ENCODE measurements at places on chromosomes 16 and 17.

- no peak for DNase-seq
Measured at GRCh38 chr17:4587803-4588202, 3.5 kb downstream of the SMTNL2 start.

GRCh38 chr16:47065766-47066688, 77.7 kb downstream of the NETO2 start:
- DNase-seq: no peak

- DNase-seq: no peak
Measured at GRCh38 chr17:16925461-16926060, 46.4 kb downstream of the TNFRSF13B start.

DNA sequence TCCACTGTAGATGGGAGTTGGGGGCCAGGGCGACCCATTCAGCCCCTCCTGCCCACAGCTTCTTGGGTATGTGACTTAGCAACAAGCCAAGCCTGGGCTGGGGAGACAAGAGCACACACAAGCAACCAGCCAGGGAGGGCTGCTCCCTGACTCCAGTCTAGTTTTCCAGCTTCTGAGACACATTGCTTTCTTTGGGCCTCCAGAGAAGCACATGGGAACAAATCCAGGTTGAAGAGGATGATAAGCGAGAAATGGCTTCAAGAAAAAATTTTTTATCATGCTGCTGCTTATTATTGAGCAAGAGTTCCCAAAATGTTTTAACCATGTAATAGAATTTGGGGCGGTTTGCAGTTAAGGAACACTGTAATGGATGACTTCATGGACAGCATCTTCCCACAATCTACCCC, 173.7 kb downstream of the SOX9 start:
- no peak for DNase-seq

GRCh38 chr16:85350973-85351372, 238.7 kb upstream of the CIBAR2 start:
- DNase-seq: no peak

- no peak for DNase-seq
Measured at GRCh38 chr16:27394516-27394915, 7.5 kb upstream of the IL21R start.

DNA sequence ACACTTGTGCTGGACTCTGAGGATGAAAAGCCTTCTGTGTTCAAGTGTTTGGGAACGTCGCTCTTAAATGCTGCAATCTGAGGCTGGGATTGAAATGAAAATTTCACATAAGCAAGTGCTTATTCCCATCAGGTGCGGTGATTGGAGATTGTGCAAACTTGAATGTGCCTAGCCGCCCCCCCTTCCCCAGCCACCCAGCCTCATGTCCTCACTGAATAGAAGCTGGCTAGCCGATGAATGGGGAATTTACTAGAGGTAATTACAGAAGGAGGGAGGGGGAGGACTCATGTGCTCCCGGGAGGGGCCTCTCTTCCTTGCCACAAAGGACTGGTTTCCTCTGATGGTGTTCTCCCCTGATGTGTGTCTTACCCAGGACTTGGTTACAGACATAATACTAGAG, 544.8 kb upstream of the EEF2KMT start:
- DNase-seq: no peak

- peak; percentile 37 for DNase-seq
Measured at GRCh38 chr16:53131363-53132071, 76.7 kb downstream of the CHD9 start.

GRCh38 chr16:10738231-10739077, 5.2 kb upstream of the NUBP1 start:
- DNase-seq: peak; percentile 36

GRCh38 chr16:88867581-88868246, 1.3 kb upstream of the PABPN1L start:
- no peak for DNase-seq

- no peak for DNase-seq
Measured at GRCh38 chr17:27576477-27577083, 54.4 kb upstream of the LGALS9 start.

- DNase-seq: no peak
Measured at GRCh38 chr17:57970710-57971109, 15.5 kb upstream of the CUEDC1 start.

DNA sequence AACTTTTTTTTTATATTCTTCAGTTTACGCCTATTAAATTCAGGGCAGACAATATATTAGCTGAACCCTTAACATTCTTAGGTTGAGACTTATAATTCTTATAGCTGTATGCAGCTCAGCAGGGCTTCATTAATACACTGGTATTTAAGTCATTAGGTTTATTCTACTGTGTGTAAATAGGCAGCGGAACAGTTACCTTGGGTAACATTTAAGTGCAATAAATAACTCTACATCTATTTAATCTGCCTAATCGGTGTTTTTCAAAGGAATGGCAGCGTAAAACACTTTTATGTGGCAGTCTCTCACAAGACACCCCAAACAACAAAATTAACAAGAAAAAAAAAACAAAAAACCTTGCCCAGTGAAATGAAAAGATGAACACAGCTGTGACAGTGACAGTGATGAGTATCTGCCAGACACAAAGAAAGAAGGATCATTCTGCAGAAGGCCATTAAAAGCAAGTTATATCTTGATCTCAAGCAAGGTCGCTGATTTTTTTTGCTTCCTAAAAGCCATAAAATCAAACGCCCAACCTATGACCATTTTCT, 32.6 kb downstream of the KCNJ2 start:
- no peak for DNase-seq

- no peak for DNase-seq
Measured at GRCh38 chr16:54585998-54586340, 299.4 kb upstream of the IRX3 start.

- no peak for DNase-seq
Measured at GRCh38 chr17:63151941-63152523, 186.0 kb downstream of the TANC2 start.

GRCh38 chr17:80372922-80373570, 41.9 kb upstream of the ENDOV start:
- DNase-seq: no peak

- no peak for DNase-seq
Measured at GRCh38 chr16:68287276-68288251, 23.2 kb downstream of the SLC7A6OS start.

GRCh38 chr16:22320572-22321339, 23.5 kb downstream of the POLR3E start:
- no peak for DNase-seq

DNA sequence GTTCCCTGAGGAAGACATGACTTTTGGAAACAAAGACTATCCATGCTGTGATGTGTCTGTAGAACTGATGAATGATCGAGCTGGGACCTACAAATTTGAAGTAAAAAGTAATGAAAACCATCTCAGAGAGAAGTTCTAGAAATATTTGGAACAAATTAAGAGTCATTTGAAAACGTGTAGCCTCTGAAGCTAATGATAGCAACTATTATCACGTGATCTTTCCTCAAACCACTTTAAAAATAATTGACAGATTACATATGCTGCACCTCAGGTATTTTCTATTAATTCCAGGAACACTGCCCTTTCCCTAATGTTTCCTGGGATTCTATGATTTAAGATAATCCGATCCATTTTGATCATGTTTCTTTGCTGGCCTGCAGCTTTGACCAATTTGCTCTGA, 990.3 kb downstream of the CDH8 start:
- DNase-seq: no peak

GRCh38 chr16:69329369-69330285, 761 bp downstream of the PDF start:
- DNase-seq: no peak

GRCh38 chr17:9645851-9646545, 681 bp downstream of the USP43 start:
- peak; percentile 77 for DNase-seq

- DNase-seq: no peak
Measured at GRCh38 chr17:78205124-78205775, 8.8 kb upstream of the BIRC5 start.

GRCh38 chr17:17151055-17151454, 55.1 kb downstream of the PLD6 start:
- no peak for DNase-seq

DNA sequence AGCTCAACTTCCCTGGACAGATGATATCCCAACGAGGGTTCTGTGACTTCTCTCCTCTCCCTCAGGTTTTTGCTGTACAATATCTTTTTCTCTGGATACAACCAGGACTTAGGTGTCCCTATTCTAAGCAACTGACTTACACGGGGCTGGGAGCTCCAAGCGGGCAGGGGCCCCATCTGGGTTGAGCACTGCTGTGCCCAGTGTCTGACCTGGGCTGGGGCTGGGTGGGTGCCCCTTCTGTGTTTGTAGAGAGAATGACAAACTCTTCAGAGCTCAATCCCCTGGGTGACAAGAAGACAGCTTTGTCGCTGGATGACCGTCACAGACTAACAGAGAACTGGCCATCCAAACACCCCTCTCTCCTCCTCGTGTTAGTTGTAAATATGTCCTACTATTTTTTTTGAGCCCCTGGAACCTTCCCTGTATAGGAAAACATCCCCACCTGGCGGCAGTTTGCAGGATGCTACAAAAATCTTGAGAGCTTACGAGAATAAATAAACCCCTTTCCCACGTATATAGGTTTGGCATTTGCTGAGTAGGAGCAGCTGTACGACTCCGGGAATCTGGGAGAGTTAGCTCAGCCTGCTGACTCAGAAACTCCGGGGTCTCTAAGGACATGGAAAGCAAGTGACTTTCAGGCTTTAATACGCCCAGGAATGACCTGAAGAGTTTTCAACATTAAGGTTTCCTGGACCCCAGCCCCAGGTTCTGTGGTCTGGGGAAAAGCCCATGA, 23.7 kb upstream of the RCVRN start:
- DNase-seq: peak; percentile 80

GRCh38 chr16:4450931-4451519, 23.4 kb downstream of the NMRAL1 start:
- DNase-seq: no peak

- DNase-seq: peak; percentile 71
Measured at GRCh38 chr17:28612936-28613872, 781 bp downstream of the RSKR start.

- no peak for DNase-seq
Measured at GRCh38 chr17:65498816-65499215, 62.6 kb downstream of the AXIN2 start.

GRCh38 chr17:82346342-82347300, 12.4 kb upstream of the TEX19 start:
- no peak for DNase-seq

GRCh38 chr17:68398691-68399637, 58.3 kb downstream of the WIPI1 start:
- peak; percentile 81 for DNase-seq

GRCh38 chr17:40750391-40750790, 4.7 kb downstream of the KRT25 start:
- DNase-seq: no peak

DNA sequence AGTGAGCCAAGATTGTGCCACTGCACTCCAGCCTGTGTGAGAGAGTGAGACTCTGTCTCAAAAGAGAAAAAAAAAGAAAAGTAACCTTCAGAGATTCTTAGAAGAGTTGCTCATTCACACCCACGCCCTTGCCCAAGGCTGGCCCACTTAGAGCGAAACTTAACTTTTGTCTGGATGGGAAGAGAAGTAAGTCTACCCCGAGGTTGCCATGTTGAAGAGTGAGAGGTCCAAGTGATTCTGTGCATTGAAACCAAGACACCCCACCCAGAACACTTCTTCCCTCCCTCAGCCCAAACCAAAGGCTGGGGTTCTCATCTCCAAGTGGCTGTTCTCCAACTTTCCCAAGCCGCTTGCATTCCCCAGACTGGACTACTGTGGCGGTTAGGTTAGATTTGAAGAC, 2.4 kb upstream of the CISD3 start:
- no peak for DNase-seq

DNA sequence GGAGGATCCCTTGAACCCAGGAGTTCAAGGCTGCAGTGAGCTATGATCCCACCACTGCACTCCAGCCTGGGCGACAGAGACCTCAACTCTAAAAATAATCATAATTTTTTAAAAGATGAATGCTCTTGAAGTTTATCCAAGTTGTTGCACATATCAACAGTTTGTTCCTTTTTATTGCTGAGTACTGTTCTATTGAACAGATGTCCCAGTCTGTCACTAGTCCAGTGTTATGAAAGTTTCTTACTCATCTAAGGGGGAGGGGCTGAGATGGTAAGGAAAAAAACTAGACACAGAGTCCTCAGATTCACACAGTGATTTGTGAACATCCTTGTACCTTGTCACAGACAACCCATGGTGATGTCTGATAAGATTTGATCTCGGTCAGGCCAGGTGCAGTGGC, 3.9 kb downstream of the ACAP1 start:
- DNase-seq: no peak

GRCh38 chr17:59757470-59757869, 50.0 kb downstream of the VMP1 start:
- DNase-seq: no peak

DNA sequence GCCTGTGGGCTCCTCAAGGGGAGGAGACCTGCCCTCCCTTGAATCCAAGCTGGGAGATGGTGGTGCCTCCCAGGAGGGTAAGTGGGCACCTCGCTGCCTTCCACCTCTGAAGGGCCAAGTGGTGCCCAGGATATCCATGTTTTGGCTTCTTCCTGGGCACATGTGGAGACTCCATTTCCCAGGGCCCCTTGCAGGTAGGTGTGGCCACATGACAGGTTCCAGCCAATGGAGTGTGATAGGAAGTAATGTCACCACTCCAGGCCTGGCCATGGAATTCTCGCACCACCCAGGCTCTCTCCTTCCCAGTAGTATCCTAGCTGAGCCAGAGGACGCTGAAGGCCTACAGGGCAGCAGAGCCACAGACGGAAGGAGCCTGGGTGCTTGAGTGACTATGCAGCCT, 17.6 kb upstream of the PEMT start:
- DNase-seq: peak; percentile 79

GRCh38 chr17:65334406-65334805, 197.2 kb downstream of the RGS9 start:
- DNase-seq: no peak

- no peak for DNase-seq
Measured at GRCh38 chr17:55482591-55483389, 28.5 kb downstream of the SMIM36 start.

GRCh38 chr16:20847550-20847949, 41.2 kb downstream of the REXO5 start:
- no peak for DNase-seq

DNA sequence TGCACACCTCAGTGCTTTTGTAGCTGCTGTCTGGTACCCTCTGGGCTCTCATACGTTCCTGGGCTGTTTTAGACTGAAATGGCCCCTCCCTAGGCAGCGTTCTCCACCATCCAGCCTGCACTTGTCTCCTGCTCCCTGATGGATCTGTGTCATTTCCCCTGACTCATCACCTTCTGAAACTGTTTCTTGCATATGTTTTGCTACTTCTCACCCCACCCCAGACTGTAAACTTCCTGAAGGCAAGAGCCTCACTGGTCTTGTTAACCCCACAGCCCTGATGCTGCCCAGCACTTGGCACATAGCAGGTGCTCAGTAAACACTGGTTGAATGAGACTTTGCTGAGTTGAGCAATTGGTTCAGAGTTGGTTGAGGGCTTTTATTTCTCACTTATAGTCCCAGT, 78.7 kb downstream of the CRISPLD2 start:
- DNase-seq: no peak

Data from H9 (cell line).